Spinal cord (tissue), 10 donors: ENCODE measurements at places on chromosomes 6 and 20. TPM values are rescaled to one million over a fixed set of nuclear protein-coding genes. Genes with fewer than 3 reads are reported as not detected.

DNA sequence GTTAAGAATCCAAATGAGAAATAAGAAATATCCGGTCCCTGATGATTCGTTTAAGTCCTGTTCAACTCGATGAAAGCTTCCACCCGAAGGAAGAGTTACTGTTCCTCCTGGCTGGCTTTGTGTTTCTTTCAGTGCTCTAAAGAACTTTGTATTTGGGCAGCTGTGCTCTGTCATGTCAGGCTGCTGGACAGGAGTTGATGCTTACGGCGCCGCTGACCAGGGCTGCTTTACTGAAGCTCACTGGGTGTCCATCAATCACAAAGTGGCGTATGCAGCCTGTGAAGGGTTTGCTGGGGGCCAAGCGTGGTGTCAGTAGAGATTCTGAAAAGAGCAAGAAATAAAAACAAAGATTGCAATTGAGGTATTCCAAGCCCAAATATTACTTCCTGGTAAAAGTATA lies 21.9 kb downstream of the FAM229B start:
- DNase-seq: no peak

GRCh38 chr6:3490625-3490980 lies 33.8 kb upstream of the SLC22A23 start:
- no peak for DNase-seq

DNA sequence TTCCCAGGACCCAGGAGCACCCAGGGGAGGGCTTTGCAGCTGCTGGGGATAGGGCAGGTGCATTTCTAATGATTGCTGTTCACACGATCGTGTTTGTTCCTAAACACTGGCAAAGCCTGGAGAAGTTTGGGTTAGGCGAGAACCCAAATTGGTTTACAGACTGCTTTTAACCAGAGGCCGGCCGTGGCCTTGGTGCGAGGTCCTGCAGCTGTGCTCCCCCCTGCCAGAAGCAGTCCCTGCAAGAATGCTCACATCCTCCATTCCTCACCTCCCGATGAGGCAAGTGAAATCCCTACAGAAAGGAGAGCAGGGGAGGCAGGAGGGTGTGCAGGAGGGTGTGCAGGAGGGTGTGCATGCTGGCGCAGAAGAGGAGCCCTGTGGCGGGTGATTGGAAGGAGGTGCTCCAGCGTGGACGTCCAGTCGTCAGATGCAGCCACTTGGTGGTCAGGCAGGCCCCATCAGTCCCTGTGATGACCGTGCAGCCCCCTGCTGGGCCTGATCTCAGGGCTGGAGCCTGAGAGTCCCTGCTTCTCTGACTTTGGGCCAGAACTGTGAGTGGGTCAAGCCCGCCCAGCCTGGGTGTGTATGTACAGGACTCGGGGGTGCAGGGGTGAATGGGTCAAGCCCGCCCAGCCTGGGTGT lies 55.7 kb upstream of the FRMD1 start:
- no peak for DNase-seq

DNA sequence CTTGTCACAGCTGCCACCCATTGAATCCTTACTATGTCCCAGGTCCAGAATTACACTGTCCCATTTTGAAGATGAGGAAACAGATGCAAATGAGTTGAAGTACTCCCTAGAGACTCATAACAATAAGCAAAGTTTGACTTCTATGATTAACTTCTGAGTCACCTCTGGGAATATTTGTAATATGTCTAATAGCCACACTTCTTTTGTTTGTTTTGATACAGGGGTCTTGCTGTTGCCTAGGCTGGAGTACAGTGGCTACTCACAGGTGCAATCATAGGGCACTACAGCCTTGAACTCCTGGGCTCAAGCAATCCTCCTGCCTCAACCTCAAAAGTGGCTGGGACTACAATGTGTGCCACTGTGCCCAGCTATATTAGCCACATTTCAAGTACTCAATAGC lies 11.4 kb upstream of the SOX12 start:
- no peak for DNase-seq

DNA sequence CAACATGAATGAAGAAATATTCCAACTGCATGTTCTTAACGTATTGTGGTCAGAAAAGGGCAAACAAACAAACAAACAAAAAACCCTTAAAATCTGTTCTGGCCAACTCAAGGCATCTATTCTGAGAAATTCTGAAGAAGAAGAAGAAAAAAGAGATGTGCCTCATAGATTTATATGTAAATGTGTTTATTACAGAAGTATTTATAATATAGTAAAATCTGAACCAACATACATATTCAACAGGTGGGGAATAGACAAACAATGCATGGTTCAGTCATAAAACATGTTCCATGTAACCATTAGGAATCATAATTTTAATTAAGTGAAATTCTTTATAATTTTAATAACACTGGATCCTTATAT lies 616 bp downstream of the BTN3A2 start:
- DNase-seq: no peak

GRCh38 chr6:33602180-33602579 lies 18.9 kb upstream of the ITPR3 start:
- DNase-seq: no peak

DNA sequence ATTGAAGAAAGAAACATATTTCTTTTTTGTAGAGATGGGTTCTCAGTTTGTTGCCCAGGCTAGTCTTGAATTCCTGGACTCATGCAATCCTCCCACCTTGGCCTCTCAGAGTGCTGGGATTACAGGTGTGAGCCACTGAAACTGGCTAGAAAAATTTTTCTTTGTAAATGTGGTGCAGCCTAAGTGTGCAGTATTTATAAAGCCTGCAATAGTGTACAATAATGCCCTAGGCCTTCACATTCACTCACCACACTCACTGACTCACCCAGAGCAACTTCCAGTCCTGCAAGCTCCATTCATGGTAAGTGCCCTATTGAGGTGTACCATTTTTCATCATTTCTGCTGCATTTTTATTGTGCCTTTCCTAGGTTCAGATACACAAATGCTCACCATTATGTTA lies 31.4 kb downstream of the NHSL1 start:
- no peak for DNase-seq

- DNase-seq: no peak
Observed at GRCh38 chr20:25199473-25200260, 4.2 kb downstream of the ENTPD6 start.

DNA sequence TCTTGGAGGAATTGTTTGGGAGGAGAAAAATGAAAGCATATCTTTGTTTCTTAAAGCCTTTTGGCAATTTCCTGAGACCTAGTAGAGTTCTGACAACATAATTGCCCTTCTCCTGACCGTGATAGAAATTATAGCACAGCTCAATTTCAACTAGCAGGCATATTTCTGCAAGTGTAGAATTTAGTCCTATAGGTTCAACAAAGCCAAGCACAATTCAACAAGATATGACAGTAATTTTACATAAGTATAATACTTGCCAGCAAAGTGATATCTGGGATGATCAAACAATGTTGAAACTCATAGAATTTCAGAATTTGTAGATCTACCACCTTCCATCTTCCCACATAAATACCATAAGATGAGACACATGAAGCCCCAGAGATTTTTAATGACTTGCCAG lies 73.1 kb downstream of the SPTLC3 start:
- DNase-seq: no peak

DNA sequence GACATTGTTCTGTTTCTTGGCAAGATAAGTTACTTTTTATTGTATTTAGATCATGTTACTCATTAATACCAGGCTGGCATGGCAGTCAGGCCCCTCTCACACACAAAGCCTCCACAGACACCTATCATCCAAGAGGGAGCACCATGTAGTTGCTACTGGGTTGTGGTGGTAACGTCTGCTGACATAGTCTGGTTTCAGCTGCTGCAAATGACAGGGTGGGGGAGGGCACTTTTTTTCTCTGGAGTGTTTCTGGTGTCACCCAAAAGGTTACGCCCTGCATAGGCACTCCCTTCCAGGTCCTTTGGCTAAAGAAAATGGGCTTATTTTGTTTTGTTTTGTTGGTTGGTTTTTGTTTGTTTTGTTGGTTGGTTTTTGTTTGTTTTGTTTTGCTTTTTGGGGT lies 236.4 kb upstream of the RIMS1 start:
- DNase-seq: no peak

DNA sequence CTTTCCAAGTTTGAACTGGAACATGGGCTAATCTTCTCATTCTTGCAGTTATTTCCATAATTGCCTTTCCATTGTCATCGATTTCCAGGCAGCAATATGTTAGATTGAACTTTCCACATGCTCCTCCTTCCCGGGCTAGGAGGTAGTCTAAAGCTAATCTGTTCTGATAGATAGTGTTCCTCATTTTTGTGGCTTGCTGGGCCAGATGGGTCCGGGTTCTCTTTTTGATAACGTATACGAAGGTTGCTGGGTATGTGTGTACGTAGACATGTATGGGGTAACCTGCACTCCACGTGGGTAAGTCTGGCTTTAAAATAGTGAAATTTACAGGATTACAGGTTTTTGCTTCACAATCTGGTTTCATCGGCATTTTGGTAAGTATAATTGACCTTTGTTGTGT lies 14.0 kb upstream of the GMPR start:
- DNase-seq: no peak

- DNase-seq: no peak
Observed at GRCh38 chr6:122998403-122998975, 2.5 kb downstream of the CLVS2 start.

- DNase-seq: no peak
Observed at GRCh38 chr6:15938107-15938506, 190.8 kb upstream of the MYLIP start.

DNA sequence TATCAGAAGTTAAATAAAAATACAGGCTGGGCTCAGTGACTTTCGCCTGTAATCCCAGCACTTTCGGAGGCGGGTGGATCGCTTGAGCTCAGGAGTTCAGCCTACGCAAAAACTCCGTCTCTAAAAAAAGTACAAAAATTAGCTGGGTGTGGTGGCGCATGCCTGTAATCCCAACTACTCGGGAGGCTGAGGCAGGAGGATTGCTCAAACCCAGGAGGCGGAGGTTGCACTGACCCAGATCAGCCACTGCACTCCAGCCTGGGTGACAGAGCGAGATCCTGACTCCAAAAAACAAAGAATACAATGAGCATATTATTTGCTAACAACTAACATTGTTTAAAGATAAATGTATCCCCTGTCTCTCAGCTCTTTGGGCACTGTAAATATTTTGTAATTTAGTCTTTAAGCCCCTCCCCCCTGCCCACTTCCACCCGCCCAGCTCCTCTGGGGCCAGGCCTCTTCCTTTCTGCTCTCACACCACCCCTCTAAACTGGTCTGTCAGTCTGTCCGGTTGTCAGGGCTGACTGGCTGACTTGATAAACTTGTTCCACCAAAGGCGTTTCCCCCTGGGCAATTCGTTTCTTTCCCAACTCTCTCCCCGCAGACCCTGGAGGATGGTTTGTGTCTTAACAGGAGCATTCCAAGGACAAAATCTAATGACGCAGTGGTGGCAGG lies 62.4 kb upstream of the QKI start:
- DNase-seq: no peak

GRCh38 chr6:51199733-51200260 lies 381.1 kb downstream of the TFAP2B start:
- DNase-seq: no peak

DNA sequence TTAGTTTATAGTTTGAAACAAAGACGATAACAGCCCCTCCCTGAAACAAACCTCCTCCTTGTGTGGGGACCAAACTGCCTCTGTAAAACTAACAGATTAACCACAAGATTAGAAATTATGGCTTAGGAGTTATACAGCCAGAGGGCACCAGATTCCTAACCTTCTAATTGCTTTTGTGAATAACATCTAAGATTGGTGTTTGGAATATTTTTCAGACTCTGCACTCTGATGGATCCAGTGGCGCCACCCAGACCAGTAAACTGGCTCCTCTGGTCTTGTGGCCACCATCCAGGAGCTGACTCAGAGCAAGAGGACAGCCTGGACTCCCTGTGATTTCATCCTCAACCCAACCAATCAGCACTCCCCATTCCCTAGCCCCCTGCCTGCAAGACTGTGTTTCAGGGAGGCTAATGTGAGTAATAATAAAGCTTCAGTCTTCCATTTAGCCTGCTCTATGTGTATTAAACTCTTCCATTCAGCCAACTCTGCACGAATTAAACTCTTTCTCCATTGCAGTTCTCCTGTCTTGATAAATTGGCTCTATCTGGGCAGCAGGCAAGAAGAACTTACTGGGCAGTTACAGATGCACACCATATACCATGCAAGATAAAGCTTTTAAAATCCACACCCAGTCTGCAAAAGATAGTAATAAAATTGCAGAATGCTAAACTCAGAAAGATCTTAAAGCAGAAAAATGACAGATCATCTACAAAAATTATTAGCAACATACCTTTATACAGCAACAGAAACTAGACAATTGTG lies 58.5 kb upstream of the SLC22A16 start:
- DNase-seq: no peak

DNA sequence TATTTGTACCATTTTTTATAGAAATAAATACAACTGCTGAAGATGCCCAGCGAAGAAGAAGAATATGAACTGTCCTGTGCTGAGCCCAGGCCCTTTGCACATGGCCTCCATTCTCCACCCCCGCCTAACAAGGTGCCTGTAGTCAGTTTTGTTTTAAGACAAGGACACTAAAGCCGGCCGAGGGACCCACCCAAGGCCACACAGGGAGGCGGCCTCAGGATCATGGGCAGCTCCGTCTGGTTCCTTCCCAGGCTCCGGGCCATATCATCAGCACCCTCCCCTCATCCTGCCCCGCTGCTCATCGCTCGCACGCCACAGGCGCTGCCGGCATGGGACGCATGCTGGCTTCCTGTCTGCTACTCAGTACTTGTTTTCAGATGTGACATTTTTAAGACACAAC lies 21.3 kb downstream of the PSMG4 start:
- no peak for DNase-seq

GRCh38 chr6:90074161-90074850 lies 180.0 kb downstream of the GJA10 start:
- no peak for DNase-seq

DNA sequence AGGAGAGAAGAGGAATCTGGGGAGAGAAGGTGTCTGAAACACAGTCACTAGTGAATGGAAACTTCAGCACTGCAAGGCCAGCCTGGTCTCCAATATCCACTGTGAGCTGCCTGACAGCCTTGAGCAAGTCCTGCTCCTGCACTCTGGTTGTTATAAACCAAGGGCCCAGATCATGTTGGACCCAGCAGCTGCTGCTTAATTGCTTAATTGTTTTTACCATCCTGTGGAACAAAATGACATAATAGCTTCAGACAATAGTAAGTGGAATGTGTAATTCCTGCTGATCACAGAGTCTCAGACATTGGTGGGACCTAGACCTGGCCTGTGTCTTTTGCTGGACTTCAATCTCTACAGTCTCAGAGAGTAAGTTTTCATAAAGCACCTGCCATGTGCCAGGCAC lies 833.7 kb downstream of the TFAP2A start:
- DNase-seq: no peak

DNA sequence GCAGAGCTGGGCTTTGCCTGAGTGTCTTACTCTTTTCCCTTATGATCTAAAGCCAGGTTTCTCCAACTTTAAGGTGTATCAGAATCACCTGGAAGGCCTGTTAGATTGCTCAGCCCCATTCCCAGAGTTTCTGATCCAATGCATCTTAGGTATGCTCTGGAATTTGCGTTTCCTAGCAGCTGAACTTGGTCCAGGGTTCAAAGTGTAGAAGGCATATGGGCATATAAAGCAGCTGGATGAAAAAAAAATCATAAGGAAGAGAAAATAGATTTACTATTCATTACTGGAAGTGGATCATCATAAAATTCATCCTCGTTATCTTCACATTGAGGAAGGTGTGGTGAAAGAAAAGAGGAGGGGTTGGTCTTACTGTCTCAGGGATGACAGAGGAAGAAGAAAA lies 56.8 kb upstream of the CDKAL1 start:
- no peak for DNase-seq

Gene NTSR1
- 1.3 TPM for total RNA-seq

Gene SLC22A3
- 16.5 TPM for total RNA-seq

Gene GJA1
- total RNA-seq: 1,250 TPM

Gene SASH1
- total RNA-seq: 58.5 TPM

Gene RPP40
- 20.5 TPM for total RNA-seq

Gene SH3BGRL2
- 55.9 TPM for total RNA-seq

Gene EFCAB8
- 0.22 TPM for total RNA-seq

Gene EDN3
- total RNA-seq: 31.1 TPM

Gene OR14J1
- 0.40 TPM for total RNA-seq
